ENCODE measurements at places on chromosomes 1 and 21. TPM values are rescaled to one million over a fixed set of nuclear protein-coding genes. Genes with fewer than 3 reads are reported as not detected.

The ITSN1 gene
- 116 TPM for total RNA-seq

DNA sequence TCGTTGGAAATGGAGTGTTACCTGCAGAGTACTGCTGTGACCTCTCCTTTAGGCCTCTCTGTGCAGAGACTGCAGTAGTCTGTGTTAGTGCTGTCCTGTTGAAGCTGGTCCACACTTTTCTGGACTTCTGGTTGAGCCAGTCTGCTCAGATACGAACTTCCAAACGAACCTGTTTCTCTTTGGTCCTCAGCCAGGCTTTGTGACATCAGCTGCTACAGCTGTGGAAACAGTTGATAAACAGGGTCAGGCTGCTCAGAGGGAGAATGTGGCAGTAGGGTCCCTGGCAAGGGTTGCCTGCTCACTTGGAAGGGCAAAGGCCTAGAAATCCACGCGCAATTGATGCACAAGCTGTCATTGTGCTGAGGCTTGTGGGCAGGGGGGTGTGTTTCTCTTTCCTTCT, 98.8 kb downstream of the NOS1AP start:
- no peak overlapping the region for H3K4me3 ChIP-seq
- no peaks in the 10 kb centered on the region for H3K36me3 ChIP-seq
- H3K27me3 ChIP-seq, result peaks cover 4% of the 10 kb centered on the region
- no peak overlapping the region for H3K27ac ChIP-seq
- H3K4me1 ChIP-seq, result no peaks in the 10 kb centered on the region

DNA sequence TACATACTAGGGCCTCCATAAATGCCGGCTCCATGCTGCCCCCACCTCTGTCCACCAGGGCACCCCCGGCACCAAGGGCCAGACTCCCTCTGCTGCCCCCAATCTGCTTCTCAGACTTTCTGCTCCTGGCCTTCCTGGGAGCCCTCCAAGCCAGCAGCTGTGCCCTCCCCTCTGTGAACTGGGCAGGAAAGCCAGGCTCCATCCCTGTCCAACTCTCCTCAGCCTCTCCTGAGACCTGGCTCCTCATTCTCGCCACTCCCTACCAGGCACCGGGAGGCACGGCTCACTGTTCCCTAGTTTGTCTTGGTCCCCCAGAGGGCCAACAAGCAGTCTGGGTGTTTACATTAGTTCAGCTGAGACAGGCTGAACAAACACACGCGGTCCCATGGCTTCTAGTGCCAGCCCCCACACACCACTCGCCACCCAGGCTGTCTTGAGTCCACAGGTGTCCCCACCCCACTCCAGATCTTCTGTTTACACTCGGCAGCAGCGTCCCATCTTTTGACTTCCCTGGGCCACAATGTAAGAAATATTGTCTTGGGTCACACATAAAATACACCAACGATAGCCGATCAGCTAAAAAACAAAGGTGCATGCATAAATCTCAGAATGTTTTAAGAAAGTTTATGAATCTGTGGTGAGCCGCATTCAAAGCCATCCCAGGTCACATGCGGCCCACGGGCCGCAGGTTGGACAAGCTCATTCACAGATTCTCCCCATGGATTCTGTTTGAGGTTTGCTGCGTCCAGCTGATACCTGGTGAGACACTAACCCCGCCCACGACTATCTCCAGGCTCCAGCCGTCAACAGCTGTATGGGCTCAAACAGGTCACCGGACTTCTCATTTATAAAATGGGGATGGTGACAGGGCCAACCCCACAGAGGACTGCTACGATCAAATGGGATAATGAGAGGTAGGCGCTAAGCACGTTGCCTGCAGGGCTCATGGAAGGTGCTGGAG, 29.5 kb upstream of the ECE1 start:
- H3K36me3 ChIP-seq, result no peaks in the 10 kb centered on the region
- no peak for DNase-seq
- H3K27ac ChIP-seq, result peak overlapping the region; percentile 93
- H3K4me1 ChIP-seq, result peaks cover 65% of the 10 kb centered on the region
- peak overlapping the region; percentile 37 for H3K4me3 ChIP-seq

DNA sequence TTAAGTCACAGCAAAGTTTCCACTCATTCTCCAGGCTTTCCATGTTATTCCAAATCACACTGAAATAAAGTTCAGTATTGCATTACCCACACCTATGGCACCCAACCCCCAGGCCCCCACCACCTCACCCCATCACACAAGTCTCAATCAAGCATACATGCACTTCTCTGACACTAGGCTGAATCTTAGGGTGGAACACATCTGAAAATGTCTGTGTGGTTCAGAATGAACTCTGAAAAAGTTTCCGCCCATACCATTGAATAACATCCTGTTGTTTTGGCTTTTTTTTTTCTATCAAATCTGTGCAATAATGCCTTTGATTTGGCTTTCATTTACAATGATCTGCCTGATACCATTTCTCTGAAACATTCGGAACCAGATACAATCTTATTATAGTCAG, 25.8 kb upstream of the LRRC8C start:
- H3K4me1 ChIP-seq, result no peaks in the 10 kb centered on the region
- no peak overlapping the region for H3K4me3 ChIP-seq
- H3K36me3 ChIP-seq, result no peaks in the 10 kb centered on the region
- no peaks in the 10 kb centered on the region for H3K27me3 ChIP-seq
- no peak for DNase-seq

GRCh38 chr1:54017979-54018378, at the start of gene LDLRAD1:
TSS of gene LDLRAD1 (minus strand) at chr1:54018186. CDS start at chr1:54018112, 74 bp downstream.
- no peak within 1 kb of the TSS for H3K4me3 ChIP-seq
- peaks cover 8% of the 10 kb centered on the region for H3K4me1 ChIP-seq
- no peaks in the 10 kb centered on the region for H3K36me3 ChIP-seq
- peak within 1 kb of the TSS; percentile 16 for H3K27ac ChIP-seq
- H3K27me3 ChIP-seq, result peaks cover 7% of the 10 kb centered on the region
